Right ventricle myocardium superior (tissue), 1 donor: ENCODE measurements at places on chromosomes 7 and 10. TPM values are rescaled to one million over a fixed set of nuclear protein-coding genes. Genes with fewer than 3 reads are reported as not detected.

DNA sequence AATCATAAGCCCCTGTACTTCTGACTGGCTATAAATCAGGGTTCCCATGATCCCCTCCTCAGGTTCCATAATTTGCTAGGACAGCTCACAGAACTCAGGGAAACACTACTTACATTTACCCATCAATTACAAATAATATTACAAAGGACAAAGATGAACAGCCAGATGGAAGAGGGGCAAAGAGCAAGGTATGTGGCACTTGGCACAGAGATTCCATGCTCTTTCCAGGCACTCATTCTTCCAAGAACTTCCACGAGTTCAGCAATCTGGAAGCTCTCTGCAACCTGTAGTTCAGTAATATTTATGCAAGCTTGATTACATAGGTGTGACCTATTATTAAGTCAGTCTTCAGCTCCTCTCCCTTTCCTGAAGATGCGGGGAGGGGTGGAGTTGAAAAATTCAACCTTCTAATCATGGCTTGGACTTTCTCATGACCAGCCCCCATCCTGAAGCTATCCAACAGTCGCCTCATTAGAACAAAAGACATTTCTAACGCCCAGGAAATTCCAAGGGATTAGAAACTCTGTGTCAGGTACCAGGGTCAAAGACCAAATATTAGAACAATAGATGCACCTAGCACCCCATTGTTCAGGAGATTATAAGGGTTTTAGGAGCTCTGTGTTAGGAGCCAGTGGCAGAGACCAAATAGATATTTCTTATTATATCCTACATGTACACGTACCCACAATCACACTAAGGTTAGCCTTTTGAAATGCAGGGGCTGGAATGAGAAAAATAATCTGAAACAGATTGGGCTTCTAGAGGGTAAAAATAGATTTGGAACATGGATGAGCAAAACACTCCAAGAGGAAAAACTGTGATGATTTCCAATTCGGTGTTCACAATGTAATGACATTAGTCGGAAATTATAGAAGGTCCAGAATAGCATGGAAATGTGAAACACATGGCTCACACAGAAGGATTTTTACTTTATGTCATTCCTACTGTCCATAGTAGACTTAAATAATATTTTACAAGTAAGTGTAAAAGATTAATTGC is 7.0 kb downstream of the ANKMY2 start:
- no peak for DNase-seq

LIPM gene
- total RNA-seq: not detected

NAT16 gene
- total RNA-seq: not detected

DNA sequence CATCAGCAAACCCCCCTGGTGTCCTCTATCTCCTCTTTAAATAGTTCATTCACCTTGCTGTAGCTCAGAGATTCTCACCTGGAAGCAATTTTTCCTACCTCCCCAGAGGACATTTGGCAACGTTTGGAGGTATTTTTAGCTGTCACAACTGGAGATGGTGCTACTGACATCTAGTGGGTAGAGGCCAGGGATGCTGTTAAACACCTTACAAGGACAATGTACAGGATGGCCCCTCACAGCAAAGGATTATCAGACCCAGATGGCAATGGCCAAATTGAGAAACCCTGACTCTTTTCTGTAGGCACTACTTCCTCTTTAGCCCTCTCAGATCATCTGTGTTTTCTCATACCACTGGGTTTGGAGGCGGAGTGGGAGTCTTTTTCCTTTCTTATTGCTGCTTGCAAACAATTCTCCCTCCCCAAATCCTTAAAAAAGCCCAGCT is 13.2 kb upstream of the TRA2A start:
- DNase-seq: no peak

GRCh38 chr7:140349144-140349771 is 49.1 kb downstream of the SLC37A3 start:
- DNase-seq: no peak

DNA sequence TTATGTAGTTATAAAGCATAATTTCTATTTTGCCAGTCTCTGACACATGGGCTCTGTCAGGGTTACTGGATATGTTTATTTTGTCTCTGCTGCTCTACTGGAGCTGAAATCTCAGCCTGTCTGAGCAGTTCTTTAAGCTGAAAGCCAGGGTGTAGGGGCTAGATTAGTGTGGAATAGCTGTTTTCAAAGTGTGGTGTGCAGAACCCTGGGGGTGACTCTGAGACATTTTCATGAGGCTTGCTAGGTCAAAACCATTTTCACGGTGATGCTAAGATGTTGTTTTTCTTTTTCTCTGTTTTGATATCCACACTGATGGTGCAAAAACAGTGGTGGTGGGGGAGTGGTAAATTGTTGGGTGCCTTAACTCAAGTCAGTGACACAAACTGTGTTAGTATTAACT is 45.5 kb downstream of the CREM start:
- no peak for DNase-seq

GRCh38 chr7:73681031-73681430 is 2.2 kb downstream of the DNAJC30 start:
- DNase-seq: no peak

VAX1 gene
- total RNA-seq: not detected

DNA sequence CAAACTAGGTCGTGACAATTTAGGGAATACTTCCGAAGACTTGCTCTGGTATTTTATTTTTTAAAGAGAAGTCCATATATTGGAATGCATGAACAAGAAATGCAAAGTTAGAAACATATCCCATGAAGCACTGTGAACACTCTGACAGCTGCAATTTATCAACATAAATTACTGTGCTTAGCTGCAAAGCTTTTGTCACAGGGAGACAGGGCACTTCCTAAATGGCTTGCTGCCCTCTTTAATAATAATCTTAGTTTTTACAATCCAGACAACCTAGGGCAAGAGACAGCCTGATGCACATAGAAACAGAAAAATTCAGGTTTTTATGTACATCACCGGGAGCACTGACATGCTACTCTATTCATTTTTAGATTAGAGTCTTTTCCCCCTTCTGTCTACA is 78.3 kb upstream of the NOBOX start:
- no peak for DNase-seq

CPA2 gene
- total RNA-seq: not detected

DNA sequence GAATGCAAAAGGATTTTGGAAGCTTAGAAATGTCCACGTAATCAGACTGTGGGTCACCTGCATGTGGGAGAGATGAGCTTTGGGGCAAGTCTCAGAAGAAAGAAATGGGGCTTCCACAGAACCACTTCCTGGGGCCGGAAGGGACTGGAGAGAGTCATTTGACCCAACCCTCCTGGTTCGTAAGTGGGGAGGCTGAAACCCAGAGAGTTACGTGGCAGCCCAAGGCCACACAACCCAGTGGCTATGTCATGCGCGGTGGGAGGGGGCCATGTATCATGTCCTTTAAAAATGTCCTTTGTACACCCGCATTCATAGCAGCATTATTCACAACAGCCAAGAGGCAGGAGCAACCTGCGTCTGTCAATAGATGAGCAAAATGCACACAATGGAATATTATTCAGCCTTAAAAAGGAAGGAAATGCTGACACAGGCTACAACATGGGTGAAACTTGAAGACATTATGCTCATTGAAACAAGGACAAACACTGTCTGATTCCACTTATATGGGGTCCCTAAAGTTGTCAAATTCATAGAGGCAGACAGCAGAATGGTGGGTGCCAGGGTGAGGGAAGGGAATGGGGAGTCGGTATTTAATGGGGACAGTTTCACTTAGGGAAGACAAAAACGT is 15.1 kb downstream of the CAMK2B start:
- no peak for DNase-seq

CD36 gene
- total RNA-seq: 1,239 TPM
